ENCODE measurements at places on chromosomes 3 and 15.

DNA sequence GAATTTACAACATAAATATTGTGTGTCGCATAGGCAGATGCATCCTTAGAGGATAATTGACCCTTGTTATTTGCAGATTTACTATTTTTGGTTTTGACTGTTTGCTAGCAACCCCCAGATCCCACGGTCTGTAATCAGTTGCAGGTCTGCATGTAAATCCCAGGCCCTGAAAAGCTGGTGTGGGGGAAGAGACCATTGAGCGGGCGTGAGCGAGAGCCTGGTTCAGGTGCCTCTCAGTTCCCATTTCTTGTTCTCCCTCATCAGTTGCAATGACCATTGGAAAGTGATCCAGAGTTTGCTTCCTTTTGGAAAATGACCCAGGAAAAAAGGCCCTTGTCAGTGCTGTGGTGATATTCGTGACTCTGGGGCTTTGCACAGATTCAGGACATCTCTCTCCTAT is 238.9 kb downstream of the UACA start:
- no peak for DNase-seq

DNA sequence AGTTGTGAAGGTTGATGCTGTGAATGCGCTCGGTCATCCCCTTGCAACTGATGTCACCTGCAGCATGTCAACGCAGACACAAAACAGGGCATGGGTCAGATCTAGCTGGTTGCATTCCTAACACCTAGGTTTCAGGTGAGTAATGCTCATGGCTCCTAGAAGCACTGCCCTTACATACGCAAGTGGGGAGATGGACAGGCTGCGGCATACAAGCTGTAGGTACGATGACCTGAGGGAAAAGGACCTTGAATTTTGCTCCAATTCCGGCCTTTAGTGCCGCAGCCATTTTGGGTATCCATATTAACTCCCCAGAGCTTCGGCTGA is 58.0 kb downstream of the TIGIT start:
- DNase-seq: no peak

- DNase-seq: no peak
These were observed 52.6 kb upstream of the PTX3 start for GRCh38 chr3:157384031-157384430.

DNA sequence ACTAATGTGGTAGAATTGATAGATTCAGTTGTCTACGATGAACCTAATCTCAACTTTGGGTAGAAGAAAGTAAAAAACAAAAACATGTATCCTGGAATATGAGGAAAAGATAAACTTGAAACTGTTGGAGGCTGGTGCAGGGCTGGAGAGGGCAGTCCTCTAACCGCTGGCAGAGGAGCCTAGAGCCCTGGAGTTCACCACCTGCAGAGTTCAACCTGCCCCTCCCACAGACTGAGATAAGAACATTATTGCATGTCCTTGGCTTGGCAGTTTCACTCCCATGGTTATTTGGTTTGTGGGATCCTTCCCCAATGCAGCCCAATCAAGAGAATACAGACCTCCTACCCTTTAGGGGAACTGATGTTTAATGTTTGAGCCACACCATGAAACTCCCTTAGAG is 53.2 kb upstream of the GATM start:
- no peak for DNase-seq

DNA sequence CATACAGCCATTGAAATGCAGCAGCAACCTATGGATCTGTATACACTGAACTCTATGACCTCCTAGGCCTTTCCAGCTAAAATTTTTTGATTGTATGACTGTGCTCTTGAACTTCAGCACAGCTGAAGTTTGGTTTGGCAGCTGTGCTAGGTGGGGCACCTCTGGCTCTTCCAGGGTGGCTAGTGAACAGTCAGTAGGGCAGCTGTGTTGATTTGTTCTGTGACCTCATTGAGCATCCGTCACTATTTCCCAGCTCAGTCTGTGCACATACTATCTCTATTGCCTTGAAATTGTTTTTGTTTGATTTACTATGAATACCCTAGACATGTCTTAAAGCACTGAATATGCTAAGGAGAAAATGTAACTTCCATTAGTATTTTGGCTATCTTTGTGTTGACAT is 363.2 kb upstream of the NAALADL2 start:
- no peak for DNase-seq

- DNase-seq: no peak
These were observed 57.5 kb upstream of the PRR23E start for GRCh38 chr3:127135241-127136023.

DNA sequence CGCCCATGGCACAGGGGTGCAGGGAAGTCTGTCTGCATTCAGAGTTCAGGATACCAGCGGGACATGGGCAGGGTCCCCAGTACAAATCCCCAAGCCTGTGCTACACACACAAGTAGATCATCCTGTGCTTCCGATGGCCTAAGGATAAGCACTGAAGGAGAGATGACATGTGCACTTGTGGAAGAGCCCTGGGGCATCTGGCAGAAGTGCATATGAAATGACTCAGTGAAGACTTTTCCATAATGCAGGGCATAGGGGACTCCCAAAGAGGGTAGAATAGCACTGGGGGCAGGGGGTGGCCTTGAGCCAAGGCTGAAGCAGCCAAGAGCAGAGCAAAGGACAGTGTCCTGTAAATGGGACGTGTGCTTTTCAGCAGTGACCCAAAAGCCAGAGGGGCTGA is 22.9 kb downstream of the ADAMTS17 start:
- DNase-seq: no peak

DNA sequence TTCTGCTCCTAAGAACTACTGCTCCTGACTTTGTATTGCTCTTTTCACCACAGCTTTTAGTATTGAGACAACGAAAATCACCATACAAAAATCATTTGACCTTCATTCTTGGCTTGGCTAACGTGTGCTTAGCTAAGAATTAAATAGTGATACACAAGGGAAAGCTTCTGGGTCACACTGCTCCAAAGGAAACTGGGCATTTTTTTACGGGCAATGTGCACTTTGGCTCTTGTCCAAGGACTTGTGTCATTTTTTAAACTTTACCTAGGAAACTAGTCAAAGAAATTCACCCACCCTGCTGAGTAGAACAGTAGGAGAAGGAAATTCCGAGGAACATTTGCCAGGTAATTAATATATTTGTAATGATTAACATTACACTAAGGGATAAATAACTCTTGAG is 19.8 kb downstream of the WDR72 start:
- no peak for DNase-seq
